ENCODE measurements at places on chromosomes 2 and 18.
A peak's percentile ranks its signal among the peaks of the same experiment; 100 is the strongest.

- no peak for DNase-seq
Measured at GRCh38 chr2:124091721-124092120, 66.6 kb downstream of the CNTNAP5 start.

DNA sequence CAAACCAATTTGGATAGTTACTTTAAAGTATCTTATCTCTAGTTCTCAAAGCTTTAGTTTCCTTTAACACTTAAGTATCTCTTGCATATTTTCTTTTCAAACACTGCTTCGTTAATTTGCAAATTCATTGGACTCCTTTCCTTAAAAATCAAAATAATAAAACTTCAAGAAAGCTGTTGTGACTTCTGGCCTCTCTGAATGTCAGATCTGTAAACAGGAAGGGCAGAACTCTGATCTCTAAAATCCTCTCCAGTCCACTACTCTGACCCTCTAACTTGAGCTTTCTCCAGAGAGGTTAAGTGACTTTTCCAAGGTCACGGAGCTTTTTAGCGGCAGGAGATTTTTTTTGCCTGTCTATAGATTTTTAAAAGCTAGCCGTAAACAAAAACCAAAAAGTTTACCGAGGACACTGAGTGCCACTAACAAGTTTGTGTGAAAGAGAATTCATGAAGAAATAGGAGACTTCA is 155.5 kb downstream of the TGIF1 start:
- DNase-seq, result no peak

DNA sequence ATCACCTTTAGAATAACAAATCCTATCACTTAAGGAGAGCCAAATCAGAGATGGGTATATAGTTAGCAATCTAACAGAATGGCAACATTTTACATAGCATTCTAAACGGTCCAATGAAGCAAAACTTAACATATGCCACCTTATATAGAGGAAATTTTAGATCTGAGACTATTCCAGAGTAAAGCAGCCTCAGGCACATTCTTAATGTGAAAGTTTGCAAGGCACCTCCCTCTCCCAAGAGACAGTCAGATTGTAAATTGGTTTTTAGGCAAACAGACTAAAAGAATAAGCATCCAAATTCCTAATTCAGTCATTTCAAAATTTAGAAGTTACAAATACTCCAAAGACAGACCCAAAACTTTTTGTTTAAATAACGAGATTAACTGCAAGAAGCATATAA is 292.9 kb downstream of the STK39 start:
- DNase-seq, result no peak

DNA sequence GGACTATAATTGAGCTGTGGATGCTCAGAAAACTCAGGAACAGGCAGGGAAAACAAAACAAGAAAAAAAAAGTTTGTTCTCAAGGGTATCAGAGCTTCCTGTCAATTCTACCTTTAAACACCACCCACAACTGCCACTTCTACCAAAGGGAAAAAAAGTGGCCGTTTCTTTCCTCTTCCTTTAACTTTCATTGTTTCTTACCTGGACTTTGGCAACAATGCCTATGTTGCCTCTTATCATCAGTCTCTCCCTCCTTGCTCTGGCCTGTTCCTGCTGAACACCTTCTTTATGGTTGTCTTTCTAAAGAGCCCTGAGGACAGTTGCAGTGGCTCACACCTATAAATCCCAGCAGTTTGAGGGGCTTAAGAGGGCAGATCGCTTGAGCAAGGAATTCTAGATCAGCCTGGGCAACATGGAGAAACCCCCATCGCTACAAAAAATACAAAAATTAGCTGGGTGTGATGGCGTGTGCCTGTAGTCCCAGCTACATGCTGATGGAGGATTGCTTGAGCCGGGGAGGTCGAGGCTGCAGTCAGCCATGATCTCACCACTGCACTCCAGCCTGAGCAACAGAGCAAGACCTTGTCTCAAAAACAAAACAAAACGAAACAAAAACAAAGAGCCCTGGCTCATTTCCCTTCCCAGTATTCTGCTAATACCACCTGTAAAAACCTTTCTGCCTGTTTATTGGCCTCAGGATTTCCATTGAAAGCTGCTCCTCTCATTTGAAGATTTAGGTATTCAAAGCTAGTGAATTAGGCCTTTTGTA is 18.0 kb upstream of the NR4A2 start:
- no peak for DNase-seq

- no peak for DNase-seq
Measured at GRCh38 chr18:71371951-71372605, 1083.2 kb downstream of the SOCS6 start.

DNA sequence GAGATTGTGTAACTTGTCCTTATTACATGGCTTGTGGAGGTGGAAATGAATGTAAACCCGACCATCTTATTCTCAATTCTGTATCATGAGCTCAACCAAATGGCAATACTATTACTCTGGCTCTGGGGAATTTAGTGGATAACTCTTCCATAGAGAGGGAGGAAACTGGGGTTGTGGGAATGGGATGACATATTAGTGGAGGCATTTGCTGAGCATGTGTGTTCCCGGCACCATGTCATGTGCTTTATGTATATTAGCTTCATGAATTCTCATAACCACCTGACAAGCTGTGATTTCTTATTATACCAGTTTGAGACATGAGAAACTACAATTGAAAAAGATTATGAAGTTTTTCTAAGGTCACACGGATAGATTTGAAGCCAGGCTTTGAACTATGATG is 112.8 kb upstream of the TMEFF2 start:
- DNase-seq, result no peak

DNA sequence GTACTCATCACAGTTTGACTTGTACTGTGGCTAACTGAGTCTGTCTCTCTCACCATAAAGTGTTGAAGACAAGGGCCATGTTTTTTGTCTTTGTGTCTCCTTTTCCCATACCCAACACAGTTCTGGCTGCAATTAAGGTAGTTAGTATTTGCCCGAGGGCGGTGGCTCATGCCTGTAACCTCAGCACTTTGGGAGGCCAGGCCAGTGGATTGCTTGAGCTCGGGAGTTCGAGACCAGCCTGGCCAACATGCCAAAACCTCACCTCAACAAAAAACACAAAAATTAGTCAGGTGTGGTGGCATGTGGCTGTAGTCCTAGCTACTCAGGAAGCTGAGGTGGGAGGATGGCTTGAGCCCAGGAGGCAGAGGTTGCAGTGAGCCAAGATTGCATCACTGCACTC is 6.9 kb upstream of the KIF3C start:
- no peak for DNase-seq

DNA sequence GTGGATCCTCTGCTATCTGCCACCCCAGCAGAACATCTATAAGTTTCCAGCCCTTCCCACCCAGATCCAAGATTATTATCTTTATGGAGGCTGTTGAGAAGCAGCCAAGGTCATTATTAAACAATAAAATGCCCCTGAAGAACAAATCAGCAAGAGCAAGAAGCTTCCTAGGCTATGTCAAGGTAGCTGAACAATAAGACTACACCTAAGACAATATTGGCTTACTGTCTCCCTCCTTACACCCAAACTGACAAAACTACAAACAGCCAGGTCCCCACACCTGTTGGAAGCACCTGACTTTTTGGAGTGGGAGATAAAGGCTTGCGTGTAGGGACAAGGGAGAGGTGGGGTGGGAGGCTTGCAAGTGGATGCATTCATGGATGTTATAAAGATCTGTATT is 128.5 kb downstream of the SPTBN1 start:
- DNase-seq, result no peak

DNA sequence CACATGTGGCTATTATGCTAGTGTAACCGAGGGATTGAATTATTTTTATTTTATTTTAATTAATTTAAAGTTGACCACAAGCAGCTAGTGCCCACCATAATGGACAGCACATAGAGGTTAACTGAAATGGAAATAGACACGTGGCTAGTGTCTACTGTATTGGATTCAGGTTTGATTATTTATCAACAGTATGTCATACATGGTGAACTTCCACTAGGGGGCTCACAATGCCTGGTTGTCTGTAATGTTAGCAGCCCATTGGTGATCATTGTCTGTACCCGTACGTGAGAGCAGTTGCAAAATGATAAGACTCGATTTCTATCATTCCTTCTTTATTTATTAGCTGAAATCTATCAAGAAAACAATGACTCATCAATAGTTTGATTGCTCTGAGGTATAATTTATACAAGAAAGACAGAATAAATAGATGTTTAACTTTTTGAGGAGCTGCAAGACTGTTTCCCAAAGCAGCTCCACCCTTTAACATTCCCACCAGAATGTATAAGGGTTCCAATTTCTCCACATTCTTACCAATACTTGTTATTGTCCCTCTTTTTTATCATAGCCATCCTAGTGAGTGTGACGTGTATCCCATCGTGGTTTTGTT is 76.5 kb downstream of the CYBRD1 start:
- peak; percentile 43 for DNase-seq

DNA sequence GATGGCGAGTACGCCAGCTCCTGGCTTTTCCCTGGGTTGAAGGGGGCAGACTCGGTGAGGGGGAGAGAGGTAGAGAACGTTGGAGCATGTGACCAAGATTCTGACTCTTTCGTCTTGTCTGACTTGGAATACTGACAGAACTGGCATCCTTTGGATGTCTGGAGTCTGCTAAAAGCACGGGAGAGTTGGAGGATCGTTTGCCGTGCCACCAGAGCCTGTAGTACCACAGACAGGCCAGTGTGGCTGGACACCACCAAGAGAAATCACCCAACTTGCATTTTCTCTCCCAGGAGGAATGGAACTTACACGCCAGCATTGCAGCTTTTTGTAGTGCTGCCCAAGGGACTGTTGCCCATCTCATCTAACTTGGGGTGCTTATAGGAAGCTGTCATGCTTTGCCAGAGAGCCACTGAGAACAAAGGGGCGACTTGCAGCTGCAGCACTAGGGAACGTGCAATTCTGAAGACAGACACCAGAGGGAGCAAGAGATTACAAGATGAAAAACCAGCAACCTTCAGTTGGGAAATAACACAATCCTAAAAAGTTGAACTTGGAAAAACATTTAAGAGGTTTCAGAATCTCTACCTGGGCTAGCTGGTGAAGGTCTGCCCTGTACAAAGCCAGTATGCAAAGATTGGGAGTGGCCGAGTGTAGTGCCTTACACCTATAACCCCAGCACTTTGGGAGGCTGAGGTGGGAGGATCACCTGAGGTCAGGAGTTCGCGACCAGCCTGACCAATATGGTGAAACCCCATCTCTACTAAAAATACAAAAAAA is 24.1 kb downstream of the PSMG2 start:
- peak; percentile 62 for DNase-seq

DNA sequence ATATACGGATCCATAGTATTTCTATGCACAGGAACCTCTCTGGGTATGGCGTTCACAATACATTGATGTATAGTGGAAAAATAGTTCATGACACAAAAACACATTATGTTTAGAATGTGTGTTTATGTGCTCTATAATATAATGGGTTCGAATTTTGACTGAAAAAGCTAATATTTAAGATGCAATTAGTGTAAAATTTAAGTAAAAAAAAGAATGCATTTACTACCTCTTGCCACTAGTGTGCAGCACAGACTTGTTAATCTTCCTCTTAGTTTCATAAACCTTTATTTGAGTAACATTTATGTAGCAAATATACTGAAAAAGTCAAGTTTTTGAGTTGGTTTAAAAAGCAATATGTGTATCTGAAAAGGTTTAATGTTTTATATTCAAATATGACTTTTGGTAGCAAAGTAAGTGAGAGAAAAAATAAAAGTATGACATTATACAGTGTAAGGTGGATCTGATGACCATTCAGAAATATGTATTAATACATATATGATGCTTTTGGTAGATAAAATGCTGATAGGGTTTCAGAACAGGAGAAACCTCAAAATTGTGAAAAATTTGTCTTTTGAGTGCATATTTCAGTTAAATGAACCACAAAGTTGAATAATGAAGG is 49.4 kb downstream of the CCDC102B start:
- DNase-seq, result no peak

DNA sequence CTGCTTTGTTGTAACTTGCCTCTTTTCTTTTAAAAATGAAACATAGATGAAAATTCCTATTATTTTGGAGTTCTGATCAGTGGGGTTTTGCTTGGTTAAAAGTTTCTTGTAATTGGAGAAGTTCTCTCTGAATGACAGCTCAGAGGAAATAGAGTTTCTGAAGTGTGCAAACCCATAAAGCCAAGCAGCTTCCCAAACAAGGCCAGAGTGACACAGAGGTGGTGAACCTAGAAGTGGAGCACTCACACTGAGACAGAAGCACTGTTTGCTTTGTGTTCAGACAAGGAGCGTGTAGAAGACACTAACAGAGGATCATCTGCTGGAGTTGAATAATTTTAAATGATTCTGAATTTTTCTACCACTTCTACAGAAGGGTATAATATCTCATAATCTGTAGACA is 49.2 kb downstream of the FBXO48 start:
- no peak for DNase-seq

DNA sequence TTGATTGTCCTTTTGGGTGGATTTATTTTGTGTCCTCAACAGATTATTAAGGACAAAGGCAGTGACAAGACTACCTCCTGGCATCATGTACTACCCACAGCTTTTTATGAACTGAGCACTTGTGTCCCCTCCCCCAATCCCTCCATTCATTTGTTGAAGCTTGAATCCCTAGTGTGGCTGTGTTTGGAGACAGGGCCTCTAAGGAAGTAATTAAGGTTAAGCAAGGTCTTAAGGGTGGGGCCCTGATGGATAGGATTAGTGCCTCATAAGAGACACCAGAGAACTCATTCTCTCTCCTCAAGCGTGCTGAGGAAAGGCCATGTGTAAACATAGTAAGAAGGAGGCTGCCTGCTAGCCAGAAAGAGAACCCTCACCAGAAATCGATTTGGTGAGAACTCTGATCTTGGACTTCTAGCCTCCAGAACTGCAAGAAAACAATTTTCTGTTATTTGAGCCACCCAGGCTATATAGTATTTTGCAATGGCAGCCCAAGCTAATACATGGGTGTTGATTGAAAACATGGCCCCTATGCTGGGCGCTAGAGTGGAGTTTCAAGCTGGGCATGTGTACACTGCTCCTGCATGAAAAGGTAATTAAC is 3.4 kb upstream of the MAP4K4 start:
- no peak for DNase-seq

GRCh38 chr2:24459224-24460161 is 31.6 kb upstream of the NCOA1 start:
- no peak for DNase-seq

DNA sequence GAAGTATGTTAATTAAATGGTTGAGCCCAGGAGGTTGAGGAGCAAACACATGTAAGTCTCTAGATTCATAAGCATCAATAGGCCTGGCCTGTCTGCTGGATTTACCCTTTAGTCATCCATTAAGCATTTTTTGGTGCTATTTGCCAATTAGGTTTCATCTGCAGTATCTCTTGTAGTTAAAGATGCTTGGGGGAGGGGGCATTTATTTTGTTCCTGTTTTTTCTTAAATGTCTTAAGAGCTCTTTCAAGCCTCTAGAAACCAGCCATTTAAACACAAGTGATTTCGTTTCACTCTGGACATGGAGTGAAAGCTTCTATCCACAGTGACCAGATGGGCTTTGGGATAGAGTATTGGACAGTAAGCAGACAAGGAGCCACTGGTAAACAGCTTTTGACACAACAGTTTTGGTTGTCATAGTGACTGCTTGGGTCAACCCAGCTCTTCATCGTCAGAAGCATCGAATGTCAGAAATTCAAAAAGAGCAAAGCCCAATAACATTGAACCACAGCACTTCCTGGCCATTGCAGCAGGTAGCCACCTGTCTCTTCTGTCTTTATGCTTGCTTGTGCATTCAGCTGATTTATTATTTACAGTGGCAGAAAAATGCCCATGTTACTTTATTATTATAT is 4.9 kb downstream of the QPCT start:
- no peak for DNase-seq
